IMR-90 (cell line): ENCODE measurements at places on chromosomes 2 and 18.
A peak's percentile ranks its signal among the peaks of the same experiment; 100 is the strongest.

- no peak for DNase-seq
These were observed 8.4 kb upstream of the KCNG2 start for GRCh38 chr18:79789091-79789891.

- DNase-seq = no peak
These were observed 33.5 kb downstream of the ZNF407 start for GRCh38 chr18:74631212-74631611.

- no peak for DNase-seq
These were observed 157.3 kb downstream of the CAMKMT start for GRCh38 chr2:44519026-44519425.

DNA sequence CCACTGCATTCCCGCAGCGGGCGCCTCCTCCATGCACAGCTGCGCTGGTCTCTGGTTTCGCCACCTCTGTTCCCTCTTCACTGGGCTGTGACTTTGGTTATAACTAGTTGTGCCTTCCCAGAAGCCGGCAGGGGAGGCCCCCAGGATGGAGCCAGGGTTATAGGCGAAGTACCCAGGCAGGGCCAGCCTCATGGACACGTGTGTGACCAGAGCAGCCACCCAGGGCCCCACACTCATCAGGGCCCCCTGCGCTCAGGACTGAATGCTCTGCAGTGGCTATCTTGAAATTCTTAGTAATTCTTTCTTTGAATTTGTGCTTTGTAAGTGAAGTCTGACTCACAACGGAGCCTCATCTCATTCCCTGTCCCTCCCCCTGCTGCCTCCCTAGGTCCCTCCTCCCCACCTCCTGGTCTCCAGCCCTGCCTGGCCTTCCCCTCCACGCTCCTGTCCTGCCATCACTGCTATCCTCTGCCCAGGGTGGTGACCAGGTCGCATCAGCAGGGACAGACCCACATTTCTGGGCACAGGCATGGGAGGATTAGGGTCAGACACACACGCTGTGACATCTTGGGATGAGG lies 38.1 kb upstream of the LBH start:
- DNase-seq = peak; percentile 34

- DNase-seq = peak; percentile 2
These were observed 334.5 kb upstream of the CDH2 start for GRCh38 chr18:28511413-28511821.

DNA sequence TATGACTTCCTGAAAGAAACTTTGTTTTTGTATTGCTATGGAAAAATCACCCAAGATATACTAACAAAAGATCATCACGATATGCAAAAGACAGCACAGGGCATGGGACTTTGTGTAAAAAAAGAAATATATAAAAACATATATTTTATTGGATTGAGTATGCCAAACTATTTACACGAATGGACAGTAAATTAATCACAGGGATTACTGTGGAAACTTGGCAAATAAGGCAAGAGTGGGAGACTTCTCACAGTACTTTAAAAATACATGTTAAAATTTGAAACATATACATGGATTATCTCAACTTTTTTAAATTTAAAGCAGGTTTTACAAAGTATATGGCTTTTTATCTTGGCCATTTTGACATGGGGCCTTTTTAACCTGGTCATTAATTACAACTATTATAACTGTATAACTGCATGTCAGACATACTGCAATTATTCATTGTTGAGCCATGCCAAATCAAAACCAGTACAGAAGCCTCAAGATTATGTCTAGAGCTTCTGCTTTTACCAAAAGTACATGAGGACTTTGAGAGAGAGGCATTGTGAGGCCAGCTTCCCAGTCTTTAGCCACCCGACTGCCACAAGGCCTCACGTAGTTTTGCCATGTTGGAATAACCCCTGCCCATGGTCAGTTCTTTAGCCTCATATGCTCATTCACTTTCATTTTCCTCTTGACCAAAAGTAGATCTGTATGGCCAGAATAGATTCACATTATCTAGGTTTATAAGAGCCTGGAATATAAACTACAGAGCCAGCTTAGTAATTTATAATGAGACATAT lies 419.8 kb downstream of the SETBP1 start:
- no peak for DNase-seq

GRCh38 chr18:3448838-3449511 lies 997 bp upstream of the TGIF1 start:
- peak; percentile 90 for DNase-seq

GRCh38 chr2:161165811-161166210 lies 5.6 kb downstream of the TANK start:
- DNase-seq = peak; percentile 11

DNA sequence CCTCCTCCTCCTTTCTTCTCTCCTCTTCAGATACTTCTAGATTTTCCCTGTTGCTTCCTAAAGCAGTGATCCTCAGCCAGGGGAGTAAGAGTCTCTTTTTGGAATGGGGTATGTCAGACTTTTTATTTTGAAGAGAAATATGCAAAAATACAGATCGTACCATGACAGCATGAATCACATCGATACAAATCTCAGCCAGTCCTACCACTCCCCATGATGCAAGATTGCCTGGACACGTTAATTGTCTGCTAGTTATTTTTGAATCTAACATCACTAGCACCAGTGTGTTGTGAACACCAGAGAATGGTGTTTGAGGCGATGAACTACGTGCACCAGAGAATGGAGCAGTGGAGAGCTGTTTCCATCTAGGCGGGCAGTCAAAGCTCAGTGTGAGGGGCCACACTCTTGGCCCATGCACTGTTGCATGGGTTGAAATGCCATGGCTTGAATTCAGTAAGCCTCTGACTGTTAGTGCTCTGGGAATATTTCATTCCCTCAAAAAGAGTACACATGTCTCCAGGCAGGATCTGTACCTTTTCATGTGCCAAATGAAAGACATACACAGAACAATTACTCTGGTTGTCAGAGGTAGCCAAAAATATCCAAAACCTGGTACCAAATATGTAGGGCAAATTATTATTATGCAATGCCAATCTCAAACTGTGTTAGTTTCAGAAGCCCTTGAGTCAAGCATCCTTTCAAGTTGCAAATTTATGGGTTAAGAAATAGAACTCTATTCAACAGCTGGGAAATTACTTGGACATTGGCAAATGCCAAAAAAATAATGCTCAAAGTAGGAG lies 46.3 kb upstream of the RALBP1 start:
- DNase-seq = no peak

GRCh38 chr18:4369705-4370104 lies 85.4 kb downstream of the DLGAP1 start:
- no peak for DNase-seq

- no peak for DNase-seq
These were observed 367.2 kb downstream of the MTX2 start for GRCh38 chr2:176636401-176636800.
